ENCODE measurements at places on chromosomes 4 and X. TPM values are rescaled to one million over a fixed set of nuclear protein-coding genes. Genes with fewer than 3 reads are reported as not detected.

DNA sequence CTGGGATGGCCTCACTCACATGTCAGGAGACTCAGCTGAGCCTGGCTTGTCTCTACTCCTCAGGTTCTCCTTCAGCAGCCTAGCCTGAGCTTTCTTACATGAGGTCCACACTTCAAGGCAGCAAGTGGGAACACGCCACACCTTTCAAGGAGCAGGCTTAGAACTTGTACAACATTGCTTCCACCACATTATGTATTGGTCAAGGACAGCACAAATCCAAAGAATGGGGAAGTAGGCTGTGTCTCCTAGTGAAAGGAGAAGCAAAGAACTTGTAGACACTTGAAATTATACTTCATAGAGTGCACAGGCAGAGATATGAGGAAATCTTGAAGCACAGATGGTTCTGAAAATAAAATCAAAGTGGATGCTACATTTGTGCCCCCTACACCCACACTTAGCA, 120.9 kb upstream of the NOCT start:
- DNase-seq: no peak

Gene CLDN34
- total RNA-seq: not detected

Gene BGN
- 40.6 TPM for total RNA-seq

GRCh38 chr4:69689599-69689998, 36.6 kb upstream of the UGT2A1 start:
- DNase-seq: no peak

Gene C4orf50
- total RNA-seq: 0.02 TPM

DNA sequence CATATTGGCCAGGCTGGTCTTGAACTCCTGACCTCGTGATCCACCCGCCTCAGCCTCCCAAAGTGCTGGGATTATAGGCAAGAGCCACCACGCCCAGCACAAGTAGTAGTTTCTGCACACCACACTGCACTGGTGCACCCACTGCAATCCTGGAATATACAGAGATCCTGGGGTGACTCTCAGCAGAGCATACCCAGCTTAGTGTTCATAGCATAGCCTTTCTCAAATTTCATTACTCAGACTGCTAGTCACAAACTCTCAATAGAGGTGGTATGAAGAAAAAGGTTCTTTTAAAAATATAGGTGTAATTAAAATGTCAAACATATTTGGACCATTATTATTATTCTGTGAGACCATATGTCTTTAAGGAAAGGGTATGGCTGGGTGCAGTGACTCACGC, 6.2 kb upstream of the ARHGAP10 start:
- no peak for DNase-seq

DNA sequence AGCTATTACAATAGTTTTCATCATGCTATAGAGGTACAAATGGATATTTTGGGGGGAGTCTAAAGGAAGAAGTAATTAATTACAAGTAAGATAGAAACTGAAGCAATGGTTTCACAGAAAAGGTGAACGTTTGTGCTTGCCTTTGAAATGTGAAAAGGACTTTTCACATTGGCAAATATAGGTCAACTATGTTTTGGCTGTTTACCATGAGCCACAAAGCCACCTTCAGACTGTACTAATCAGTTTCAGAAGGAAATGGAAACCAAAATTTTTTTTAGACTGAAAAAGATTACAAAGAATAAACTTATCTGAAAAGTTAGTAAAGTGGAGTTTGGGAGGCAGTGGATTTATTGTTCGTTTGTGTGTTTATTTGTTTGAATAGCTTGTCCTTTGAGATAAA, 32.1 kb downstream of the SYTL5 start:
- no peak for DNase-seq

DNA sequence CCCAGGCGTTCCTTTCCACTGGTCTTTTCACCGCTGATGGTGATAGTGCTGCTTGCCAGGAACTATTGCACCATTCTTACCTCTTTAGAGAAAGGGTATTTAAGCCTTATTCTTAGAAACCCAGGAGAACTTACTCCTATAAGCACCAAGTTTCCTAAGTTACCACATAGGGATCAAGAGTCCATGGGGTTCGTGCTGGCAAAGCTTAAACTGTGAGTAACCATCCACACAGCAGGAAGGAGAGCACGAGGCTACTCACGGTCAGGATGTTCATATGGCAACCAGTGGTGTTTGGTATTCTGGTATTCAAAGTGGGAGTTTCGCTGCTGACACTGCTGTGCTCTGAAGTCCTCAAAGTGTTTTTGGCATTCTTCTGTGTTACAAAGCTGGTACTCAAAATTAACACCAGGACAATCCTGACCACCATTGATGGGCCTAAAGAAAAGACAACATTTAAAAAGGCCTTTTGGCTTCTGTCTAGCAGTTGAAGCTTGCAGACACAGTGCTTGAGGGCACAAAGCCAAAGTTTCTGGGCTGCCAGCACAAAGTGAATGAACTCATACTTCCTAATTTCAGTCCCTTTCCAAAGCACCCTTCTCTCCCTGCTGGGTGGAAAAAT, 256.9 kb downstream of the ADAMTS3 start:
- DNase-seq: peak; percentile 79

DNA sequence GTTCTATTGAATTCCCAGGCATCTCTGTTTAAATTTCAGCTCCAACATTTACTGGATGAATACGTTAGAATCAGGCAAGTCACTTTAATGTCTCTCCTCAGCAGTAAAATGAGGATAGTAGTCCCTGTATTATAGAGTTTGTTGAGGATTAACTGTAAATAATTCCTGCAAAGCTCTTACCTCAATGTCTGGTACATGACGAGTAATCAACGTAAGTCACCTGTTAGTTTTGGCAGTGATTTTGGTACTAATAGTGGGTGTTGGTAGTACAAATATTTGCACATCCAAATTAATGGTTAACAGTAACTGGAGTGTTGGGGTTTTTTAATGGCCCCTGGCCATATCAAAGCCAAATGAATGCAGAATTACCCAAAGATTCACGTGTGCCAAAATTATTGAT, 189.8 kb upstream of the GALNT7 start:
- no peak for DNase-seq

DNA sequence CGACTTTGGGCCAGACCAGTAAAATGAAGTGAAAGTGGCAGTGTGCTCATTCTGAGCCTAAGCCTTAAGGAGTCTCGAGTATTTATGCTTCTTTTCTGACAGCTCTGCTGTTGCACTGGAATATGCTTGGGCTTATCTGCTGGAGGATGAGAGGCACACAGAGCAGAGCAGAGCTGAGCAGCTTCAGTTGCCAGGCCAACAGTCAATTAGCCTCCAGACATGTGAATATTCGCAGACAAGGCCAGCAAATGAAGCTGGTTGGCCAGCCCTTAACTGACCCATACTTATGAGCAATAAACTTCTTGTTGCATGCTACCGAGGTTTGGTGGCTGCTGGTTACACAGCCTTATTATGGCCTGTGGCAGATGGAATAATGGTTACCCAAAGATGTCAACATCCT, 203.0 kb upstream of the GEMIN8 start:
- DNase-seq: no peak

All from left ventricle myocardium superior (tissue), 1 donor.